ENCODE measurements at places on chromosomes 5 and 9.

- no peak for DNase-seq
Measured at GRCh38 chr5:6840136-6840793, 127.0 kb downstream of the TENT4A start.

DNA sequence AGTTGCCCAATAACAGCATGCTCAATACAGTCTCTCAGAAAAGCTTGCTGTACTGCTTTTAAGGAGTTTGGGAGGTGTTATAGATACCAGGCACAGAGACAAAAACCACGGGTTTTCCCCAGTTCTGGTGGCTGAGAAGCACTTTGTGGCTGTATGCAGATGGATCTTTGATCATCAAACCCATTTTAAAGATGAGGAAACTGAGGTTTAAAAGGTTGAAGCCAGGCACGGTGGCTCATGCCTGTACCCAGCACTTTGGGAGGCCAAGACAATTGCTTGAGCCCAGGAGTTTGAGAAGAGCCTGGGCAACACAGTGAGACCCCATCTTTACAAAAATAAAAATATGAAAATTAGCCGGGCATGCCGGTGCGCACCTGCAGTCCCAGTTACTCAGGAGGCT is 46.3 kb upstream of the PLPP6 start:
- no peak for DNase-seq

DNA sequence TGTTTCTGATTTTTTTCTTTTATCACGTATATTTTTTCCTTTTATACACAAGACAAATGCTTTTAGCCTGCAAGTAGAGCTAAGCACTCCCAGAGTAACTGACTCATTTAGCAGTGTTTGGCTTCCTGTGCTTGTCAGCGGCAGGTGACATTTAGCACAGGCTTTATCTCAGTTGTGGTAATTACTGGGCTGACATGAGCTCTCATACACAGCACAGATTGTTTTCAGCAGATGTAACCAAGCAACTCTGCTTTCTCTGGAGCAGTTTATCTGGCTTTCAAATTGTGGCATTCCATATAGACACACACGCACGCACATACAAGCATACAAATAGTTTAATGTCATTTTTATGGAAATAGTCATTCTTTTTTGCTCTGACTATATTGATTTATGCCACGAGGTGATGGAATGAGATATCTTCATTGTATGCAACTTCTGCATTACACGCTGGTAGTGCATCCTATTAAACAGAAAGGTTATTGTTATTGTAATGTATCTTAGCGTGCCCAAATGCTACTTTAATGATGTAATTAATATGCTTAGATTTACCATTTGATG is 379.0 kb upstream of the GRAMD2B start:
- no peak for DNase-seq

GRCh38 chr9:20472342-20473045 is 149.8 kb downstream of the MLLT3 start:
- no peak for DNase-seq

DNA sequence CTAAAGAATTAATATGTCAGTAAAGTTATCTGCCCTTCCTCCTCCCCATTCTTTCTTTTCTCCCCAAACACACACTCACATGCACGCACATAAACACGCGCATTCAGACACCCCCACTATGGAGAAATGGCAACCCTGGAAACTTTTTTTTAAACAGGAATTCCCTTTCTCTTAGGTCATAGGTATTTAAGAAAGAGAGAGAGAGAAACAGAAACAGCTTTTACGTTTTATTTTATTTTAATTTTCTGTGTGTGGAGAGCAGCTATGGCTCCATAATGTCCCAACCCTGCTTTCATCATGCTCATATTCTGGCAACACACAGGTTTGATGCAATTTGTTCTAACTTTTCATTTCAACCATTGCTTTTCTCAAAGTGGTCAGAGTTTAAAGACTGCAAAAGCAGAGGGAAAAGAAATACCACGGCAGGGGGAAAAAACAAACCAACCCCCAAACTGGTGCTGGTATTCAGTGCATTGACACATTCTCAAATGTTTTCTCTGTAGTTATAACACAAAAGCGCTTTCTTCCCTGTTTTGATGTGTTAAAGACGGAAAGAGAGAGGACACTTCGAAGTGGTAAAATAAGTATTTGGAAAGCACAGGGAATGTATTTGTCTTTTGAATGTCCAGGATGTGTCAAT is 126.0 kb upstream of the TMEM161B start:
- no peak for DNase-seq

Measured in esophagus squamous epithelium (tissue), 5 donors.